ENCODE measurements at places on chromosomes 5 and 9.
A peak's percentile ranks its signal among the peaks of the same experiment; 100 is the strongest.

DNA sequence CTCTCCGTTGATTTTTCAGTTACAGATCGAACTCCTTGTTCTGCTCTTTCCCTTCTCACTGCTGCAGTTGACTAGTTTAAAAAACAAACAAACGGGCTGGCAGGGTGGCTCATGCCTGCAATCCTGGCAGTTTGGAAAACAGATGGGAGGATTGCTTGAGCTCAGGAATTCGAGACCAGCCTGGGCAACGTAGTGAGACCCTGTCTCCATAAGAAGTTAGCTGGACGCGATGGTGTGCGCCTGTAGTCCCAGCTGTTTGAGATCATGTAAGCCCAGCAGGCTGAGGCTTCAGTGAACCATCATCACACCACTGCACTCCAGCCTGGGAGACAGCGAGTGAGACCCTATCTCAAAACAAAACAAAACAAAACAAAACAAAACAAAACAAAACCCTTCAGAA, 51.4 kb upstream of the NCS1 start:
- DNase-seq: no peak

DNA sequence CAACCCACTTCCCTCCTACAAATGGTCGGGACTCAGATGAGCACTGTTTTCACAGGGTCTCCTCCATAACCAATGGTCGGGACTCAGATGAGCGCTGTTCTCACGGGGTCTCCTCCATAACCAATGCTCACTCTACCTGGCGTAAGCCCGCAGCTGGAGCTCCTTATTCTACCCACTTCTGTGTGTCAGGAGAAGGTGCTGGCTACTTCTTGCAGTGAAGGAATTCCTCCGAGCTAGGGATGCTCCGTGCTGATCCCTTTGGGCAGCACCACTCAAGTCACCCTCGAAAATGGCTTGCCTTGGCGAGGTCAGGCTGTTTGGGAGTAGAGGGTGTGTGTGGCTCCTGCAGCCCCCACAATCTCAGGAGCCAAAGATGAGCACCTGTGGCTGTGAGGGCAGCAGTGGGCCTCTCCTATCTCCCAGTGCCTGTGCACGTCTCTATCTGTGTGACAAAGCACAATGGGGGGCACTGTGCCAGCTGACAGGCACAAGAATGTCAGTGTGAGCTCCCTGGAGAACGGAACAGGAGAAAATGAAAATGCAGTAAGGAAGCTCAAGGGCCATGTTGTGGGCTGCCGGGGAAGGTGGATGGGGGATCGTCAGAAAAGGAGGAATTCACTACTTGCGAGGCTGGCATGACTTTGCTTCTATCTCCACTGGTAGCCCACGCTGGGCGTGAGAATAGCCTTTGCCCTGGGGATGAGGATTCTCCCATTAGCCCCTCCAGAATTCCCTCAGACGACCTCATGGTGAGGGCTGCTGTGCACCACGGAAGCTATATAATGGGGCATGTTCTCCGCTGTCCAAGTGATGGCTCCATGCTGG, 3.9 kb upstream of the BTNL9 start:
- DNase-seq: no peak

- DNase-seq: no peak
Observed at GRCh38 chr9:93321220-93321610, 130.3 kb upstream of the FAM120A start.

DNA sequence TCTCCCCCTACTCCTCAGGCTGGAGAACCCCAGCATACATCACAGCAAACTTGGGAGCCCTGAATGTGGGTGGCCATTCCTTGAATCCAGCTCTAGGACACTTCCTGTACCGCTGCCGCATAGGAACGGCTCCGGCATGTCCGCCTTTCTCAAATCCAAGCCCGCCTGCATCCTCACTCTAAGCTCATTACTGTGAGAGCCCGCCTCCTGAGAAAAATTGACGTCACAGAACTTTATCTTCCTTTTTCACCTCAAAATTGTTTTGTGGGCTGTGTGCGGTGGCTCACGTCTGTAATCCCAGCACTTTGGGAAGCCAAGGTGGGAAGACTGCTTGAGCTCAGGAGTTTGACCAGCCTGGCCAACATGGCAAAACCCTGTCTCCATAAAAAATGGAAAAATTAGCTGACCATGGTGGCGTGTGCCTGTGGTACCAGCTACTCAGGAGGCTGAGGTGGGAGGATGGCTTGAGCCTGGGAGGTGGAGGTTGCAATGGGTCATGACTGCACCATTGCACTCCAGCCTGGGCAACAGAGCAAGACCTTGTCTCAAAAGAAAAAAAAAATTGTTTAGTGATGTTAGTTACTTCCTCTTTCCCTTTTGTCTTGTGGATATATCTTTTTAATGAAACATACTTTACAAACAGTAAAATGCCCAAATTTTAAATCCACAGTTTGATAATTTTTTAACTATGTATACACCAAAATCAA, 22.8 kb downstream of the RNF44 start:
- DNase-seq: no peak

DNA sequence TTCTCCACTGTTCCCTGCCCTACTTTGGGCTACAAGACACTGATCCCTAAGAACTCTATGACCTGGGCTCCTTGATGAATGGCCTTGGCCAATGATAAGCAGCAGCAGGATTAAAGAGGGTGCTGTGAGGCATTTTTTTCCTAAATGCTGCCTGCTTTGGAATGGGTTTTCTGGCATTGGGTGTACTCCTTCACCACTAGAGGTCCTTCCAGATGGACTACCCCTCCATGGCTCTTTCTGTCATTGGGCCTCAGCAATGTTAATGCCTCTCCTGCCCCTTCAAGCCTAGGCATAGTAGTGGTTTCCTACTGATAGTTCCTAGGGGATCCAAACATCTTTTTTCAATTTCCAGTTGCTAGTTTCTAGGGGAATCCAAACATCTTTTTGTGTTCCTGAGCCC, 319.3 kb upstream of the RPS23 start:
- no peak for DNase-seq

- no peak for DNase-seq
Observed at GRCh38 chr9:77224746-77225312, 47.5 kb downstream of the VPS13A start.

GRCh38 chr5:79241535-79241979, 5.6 kb downstream of the JMY start:
- no peak for DNase-seq

GRCh38 chr5:71873191-71873591, 154.1 kb downstream of the CARTPT start:
- DNase-seq: peak; percentile 32

DNA sequence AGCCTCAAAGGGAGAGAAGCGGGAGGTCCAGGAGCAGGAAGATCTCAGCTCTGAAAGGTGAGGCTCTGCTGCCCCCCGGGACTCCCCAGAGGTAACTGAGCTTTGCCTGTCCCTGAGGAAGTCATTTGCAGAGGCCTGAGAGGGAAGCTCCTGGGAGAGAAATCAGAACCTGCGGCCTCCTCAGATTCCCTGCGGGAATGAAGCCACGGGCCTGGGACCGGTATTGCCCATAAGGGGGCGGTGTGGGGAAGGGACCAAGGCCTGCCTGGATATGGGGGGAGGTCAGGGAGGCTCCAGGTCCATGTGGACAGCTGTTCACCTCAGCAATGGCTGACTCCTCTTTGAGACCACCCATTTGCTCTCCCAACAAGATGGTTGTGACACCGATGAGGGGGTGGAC, 1.3 kb downstream of the SPATA31E1 start:
- no peak for DNase-seq

DNA sequence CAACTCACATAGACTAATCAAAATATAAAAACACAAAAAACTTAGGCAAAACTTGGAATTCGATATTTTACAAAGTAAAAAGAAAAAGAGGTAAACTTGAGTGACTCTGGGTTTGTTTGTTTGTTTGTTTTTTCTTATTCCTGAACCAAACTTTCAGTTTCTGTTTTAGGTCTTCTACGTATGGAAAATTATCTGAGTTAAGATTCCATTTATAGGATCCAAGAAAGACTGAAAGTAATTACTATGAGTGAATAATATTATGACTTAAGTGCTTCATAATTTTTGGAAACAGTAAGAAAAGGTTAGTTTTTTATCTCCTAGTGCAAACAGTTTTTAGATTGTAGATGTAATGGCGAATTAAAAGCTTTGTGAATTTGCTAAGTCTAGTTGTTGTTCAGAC, 13.2 kb downstream of the ST8SIA4 start:
- no peak for DNase-seq

DNA sequence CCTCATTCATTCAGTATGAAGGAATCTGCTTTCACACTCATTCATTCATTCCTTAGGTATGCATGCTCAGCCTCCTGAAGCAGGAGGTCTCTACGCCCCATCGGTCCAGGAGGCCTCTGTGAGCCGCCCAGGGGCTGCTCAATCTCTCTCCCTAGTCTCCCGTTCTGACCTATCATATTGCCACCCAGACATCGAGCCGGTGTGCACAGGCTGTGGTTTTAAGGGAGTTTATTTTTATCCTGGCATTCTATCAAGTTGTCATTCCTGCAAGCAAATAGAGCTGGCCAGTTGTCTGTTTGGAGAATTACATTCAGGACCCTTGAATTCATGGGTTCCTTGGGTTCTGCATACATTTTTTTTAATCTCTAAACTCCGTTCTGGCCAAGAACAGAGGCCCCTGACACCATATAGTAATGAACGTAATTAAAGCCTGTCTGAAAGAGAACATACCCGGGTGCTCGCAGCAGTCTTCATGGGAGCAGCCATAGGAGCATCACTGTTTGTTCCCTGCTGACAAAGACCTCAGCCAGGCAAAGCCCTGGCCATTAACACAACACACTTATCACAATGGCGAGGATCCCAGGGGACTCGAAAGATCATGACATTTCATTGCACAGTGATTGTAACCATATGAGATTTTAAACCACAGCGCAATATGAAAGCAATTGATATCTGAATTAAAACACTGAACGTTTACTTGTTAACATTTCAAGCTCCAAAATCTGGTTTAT, 80.9 kb downstream of the ADAMTS16 start:
- no peak for DNase-seq

DNA sequence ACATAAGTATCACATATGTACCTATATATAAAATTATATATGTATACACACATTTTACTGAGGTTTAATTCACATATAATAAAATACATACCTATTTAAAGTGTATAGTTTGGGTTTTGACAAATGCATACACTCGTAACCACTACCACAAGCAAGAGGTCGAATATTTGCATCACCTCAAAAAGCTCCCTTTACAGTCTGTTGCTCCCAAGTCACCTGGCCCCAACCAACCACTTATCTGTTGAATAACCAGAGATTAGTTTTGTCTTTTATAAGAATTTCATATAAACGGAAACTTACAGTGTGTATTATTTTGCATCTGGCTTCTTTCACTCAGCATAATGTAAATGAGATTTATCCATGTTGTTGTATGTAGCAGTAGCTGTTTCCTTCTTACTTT, 218.9 kb downstream of the MAT2B start:
- DNase-seq: no peak

- no peak for DNase-seq
Observed at GRCh38 chr9:96478829-96479371, 28.9 kb downstream of the HABP4 start.

DNA sequence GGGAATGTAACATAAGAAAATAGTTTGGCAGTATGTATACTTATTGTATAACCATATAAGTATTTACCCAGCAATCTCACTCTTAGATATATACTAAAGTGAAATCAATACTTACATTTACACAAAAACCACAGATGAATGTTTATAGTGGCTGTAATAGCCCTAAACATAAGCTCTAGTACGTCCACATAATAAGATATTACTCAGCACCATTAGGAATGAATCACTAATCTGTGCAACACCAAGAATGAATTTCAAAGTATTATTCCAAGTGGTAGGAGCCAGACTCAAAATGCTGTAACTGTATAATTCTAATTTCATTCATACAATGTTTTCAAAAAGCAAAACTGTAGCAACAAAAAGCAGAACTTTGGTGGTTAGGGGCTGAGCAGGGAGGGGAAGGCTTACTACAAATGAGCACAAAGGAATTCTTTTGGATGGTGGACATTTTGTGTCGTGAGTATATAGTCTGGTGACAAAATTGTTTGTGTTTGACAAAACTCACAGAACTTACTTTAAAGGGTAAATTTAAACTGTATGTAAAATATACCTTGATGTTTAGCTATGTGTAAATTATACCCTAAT, 11.9 kb upstream of the C5orf46 start:
- DNase-seq: no peak

GRCh38 chr5:111131356-111131755, 39.2 kb downstream of the WDR36 start:
- no peak for DNase-seq

GRCh38 chr9:136052991-136053756, 41.9 kb downstream of the NACC2 start:
- no peak for DNase-seq

GRCh38 chr9:105142406-105143135, 101.9 kb upstream of the SLC44A1 start:
- no peak for DNase-seq

DNA sequence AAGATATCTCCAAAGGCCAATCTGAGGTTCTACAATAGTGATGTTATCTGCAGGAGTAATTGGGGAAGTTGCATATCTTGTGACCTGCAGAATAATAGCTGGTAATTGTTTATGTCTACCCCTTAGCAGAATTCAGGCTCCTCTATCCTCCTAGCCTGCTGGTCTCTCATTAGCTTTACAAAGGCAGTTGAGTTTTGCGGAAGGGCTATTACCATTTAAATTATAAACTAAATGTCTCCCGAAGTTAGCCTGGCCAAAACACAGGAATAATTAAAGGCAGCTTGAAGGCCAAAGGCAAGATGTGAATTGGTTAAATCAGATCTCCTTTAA, 168.7 kb downstream of the TTC39B start:
- no peak for DNase-seq

GRCh38 chr5:167696558-167697314, 594.7 kb upstream of the WWC1 start:
- DNase-seq: no peak

DNA sequence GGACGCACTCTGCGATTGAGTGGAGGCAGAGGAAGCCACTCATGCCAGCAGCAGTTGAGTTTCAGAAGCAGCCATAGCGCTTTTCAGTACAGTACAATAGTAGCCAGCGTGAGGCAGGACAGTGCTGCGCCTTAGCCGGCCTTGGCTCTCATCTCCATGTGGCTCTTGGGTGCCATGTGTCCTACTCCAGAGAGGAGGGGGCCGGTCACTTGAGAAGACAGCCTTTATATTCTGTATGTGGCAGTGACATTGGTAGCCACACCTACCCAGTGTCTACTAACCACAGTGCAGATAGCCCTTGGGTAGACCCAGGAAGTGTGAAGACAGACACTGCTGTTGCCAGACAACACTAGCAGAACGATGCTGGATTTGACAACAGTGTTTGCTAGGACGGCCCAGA, 42.3 kb downstream of the FAM78A start:
- no peak for DNase-seq

DNA sequence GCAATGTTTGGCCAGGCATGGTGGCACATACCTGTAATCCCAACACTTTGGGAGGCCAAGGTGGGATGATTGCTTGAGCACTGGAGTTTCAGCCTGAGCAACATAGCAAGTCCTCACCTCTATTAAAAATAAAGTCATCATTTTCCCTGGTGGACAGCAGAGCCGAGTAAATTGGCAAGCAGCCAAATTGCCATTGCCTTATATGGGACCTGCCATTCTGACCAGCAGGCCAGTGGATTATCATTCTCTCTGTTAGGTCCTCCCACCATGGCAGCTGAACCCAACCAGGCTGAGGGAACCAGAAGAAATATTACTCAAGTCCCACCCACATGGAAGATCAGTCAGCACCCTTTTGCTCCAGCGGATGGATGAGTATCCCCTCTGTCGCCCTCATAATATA, 1829.9 kb downstream of the EFNA5 start:
- DNase-seq: peak; percentile 20

- DNase-seq: no peak
Observed at GRCh38 chr9:81861644-81862043, 66.6 kb upstream of the SPATA31D4 start.

- no peak for DNase-seq
Observed at GRCh38 chr5:180347702-180348101, 5.4 kb downstream of the GFPT2 start.

- no peak for DNase-seq
Observed at GRCh38 chr9:135359764-135360163, 119.8 kb upstream of the PPP1R26 start.
